ENCODE measurements at places on chromosomes 2 and 18. TPM values are rescaled to one million over a fixed set of nuclear protein-coding genes. Genes with fewer than 3 reads are reported as not detected.
A peak's percentile ranks its signal among the peaks of the same experiment; 100 is the strongest.

DNA sequence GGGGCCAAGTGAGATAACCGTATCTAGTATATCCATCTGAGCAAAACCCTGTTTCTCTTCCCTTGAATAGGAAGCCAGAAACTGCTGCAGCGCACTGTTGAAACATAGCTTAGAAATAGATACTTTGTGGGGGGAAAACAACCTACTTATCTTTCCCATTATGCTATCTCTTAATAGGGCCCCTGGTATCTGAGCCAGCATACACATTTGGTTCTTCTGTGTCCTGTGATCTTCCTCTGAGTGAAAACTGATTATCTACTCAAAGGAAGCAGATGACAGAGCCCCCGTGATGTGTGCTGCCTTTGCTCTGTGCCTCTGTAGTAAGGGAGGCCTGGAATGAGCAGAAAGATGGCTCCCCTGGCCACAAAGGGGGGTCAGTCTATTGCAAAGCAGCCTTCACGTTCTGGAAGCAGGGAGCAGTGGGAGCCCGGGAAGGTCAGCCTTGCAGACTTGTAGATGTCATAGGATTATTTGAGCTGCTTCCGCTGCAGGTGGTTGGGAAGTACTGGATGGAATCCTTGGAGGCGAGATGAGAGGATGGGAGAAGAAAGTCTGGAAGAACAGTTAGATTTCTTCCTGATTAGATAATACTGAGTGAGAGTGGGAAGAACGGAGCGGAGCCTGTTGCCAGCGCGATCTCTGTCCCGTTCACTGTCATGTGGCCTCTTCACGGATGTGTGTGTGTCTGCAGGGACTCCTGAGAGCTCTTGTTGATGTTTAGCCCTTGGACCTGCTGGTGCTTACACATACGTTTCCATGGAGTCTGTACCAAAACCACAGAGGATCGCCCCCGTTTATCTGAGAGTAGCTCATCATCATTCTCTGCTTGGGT, 150.1 kb downstream of the AGAP1 start:
- DNase-seq, result no peak

Gene ARID5A
- 70.5 TPM for total RNA-seq

- no peak for DNase-seq
Measured at GRCh38 chr2:81355436-81355835, 1050.9 kb upstream of the LRRTM1 start.

DNA sequence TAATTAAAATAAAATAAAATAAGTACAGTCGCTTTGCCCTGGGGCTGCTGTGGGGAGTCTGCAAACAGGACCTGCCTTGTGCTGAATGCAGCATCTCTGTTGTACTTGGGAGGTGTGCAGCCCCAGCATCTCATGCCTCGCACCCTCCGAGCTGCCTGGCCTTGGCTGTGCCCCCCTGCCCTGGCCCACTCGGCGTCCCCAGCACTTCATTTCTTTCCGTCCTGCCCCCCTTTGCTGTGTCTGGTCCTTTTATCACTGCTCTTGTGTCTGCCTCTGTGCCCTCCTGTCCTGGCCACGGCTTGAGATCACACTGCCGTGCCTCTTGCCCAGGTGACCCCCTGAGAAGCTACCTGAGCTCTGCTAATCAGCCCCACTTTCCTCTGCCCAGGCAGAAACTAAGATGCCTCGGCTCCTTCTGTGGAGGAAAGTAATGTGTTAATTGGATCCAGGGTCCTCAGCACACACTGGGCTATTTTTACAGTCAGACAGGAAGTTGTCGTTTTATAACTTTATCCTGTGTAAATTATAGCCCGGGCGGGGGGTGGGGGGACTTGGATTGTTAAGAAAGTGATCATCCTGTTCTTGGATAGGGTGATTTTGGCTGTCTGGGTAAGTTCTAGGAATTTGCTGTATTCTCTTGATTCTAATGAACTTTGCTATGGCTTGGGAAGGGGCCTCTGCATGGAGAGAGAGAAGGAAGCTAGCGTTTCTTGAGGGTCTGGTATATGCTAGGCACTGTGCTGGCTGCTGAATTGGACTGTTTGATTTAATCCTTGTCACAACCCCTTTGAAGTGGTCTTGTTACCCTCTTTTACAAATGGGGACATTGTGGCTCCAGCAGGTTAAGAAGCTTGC, 69.4 kb downstream of the AGAP1 start:
- no peak for DNase-seq

Gene SPATA3
- 0.44 TPM for total RNA-seq

Gene DGUOK
- 75.4 TPM for total RNA-seq

Gene RALB
- total RNA-seq, result 36.7 TPM

Gene L3MBTL4
- 0.05 TPM for total RNA-seq

Gene BUB1
- total RNA-seq, result 126 TPM

- no peak for DNase-seq
Measured at GRCh38 chr2:109208071-109208950, 79.3 kb downstream of the SH3RF3 start.

DNA sequence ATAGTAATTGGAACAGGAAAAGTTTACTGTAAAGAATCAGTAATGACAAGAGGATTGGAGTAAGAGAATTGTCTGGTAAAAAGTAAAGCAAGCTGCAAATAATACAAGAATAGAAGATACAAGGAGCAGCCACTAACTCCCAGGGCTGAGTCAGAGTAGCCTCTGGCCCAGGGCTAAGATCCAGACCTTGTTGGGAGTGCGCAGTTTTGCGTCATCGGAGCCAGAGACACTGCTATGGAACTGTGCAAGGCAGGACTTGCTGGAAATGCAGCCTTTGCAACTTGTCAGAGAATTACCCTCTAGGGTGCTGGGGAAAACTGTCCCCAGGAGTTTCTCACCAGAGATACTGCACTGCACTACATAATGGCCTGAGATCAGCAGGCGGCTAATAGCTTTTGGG, 135.2 kb downstream of the NYAP2 start:
- DNase-seq, result no peak

Gene PMAIP1
- total RNA-seq, result 64.7 TPM

GRCh38 chr2:238387332-238387731, 39.4 kb upstream of the ASB1 start:
- no peak for DNase-seq

Gene RBM44
- total RNA-seq, result 0.42 TPM

DNA sequence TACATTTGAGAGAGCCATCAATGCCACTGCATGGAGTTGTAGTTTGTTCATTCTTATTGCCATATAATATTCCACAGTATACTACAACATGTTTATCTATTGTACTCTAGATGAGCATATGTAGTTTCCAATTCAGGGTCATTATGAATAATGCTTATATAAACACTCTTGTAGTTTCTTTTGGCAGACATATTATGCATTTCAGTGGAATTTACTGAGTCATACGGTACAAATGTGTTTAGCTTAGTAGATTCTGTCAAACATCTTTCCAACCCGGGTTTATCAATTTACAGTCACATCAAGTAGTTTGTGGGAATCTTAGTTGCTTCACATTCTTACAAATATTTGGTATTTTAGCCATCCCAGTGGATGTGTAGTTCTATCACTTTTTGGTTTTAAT, 161.1 kb downstream of the KCNH7 start:
- DNase-seq, result no peak

Gene TMEM17
- 0.26 TPM for total RNA-seq

- no peak for DNase-seq
Measured at GRCh38 chr2:42424033-42424432, 63.0 kb upstream of the COX7A2L start.

Gene CDH2
- total RNA-seq, result not detected

DNA sequence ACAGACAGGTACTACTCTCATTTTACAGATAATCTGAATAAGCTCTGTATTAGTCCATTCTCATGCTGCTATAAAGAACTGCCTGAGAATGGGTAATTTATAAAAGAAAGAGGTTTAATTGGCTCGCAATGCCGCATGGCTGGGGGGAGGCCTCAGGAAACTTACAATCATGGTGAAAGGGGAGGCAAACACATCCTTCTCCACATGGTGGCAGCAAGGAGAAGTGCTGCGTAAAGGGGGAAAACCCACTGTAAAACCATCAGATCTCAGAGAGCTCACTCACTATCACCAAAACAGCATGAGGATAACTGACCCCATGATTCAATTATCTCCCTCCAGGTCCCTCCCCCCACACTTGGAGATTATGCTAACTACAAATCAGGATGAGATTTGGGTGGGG, 254.4 kb downstream of the KCNE4 start:
- no peak for DNase-seq

DNA sequence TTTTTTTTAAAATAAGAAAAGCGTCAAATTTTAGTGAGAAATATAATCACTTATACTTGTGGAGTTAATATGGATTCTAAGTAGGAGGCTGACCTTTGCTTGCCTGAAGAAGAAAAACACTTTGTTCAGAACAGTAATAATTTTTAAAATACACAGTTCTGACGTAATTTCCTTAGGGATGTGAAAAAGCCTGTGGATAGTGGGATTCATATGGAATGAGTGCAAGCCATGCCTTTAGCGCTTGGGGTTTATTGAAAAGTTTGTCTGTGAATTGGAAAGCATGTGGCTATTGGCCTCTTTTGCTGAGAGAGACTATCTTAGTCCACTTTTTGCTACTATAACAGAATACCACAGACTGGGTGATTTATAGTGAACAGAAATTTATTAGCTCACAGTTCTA, 151.3 kb downstream of the CCDC85A start:
- DNase-seq, result no peak

Gene ELOA2
- total RNA-seq, result not detected

Gene PRSS56
- not detected for total RNA-seq

GRCh38 chr2:201357221-201357620, at the start of gene FLACC1:
Gene FLACC1, minus strand, starts transcription at chr2:201357345. Its CDS starts 5,941 bp downstream, at chr2:201351404.
- no peak for DNase-seq

- no peak for DNase-seq
Measured at GRCh38 chr2:10185046-10185445, 62.5 kb downstream of the RRM2 start.

DNA sequence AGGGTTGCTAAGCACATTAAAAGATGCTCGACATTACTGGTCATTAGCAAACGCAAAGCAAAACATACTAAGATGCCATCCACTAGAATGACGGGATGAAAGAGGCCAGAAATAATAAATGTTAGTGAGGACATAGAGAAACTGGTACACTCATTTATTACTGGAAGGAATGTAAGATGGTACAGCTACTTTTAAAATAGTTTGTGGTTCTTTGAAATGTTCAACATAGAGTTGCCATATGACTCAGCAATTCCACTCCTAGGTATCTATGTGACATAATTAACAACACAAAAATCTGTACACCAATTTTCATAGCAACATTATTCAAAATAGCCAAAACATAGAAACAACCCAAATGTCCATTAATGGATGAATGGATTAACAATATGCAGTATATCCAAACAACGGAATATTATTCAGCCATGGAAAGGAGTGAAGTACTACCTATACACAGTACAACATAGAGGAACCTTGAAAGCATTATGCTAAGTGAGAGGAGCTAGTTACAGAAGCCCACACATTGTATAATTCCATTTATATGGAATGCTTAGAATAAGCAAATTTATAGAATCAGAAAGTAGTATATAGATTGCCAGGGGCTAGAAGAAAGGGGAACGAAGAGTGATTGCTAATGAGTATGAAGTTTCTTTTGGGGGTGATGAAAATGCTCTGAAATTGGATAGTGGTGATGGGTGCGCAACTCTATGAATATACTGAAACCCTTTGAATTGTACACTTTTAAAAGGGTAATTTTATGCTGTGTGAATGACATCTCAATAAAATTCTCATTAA, 61.9 kb upstream of the IL1R1 start:
- DNase-seq, result no peak

- no peak for DNase-seq
Measured at GRCh38 chr2:166831930-166832329, 56.4 kb upstream of the XIRP2 start.

DNA sequence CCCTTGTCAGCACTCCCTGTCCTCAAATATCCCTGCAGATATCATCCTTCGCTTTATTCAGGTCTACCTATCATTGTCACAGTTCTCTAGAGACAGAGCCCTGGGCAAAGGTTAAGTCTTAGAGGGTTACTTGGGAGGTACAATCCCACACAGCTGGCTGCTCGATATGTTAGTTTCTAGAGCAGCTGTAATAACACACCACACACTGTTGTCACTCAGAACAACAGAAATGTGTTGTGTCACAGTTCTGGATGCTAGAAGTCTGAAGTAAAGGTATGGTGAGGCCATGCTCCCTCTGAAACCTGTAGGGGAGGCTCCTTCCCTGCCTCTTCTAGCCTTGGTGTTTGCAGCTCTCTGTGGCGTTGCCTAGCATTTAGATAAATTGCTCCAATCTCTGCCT, 9.9 kb upstream of the RAPGEF4 start:
- no peak for DNase-seq

DNA sequence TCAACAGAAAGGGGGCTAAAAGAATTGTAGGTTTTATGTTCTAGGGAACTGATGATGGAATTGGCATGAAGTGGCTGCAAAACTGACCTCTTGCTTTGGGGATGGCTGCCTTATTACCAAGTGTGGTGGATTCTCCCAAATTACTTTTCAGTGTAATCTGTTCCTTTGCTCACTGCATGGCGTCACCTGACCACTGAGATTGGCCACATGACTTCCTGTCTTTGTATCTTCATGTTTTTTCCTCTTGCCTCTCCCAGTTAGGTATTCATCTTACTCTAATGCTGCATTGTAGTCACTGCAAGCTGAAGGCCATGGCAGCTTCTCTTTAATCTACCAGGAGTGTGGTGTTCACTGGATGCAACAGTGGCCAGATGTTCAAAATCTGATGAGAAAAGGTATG, 257.7 kb upstream of the TNP1 start:
- DNase-seq, result no peak

- no peak for DNase-seq
Measured at GRCh38 chr2:63975437-63976124, 43.6 kb downstream of the VPS54 start.

GRCh38 chr2:12318427-12319057, 398.2 kb upstream of the TRIB2 start:
- no peak for DNase-seq

GRCh38 chr2:212465456-212465855, 73.1 kb downstream of the ERBB4 start:
- no peak for DNase-seq

GRCh38 chr2:33215299-33215698, 261.1 kb upstream of the RASGRP3 start:
- no peak for DNase-seq

Gene FTCDNL1
- 2.8 TPM for total RNA-seq

Gene FSHR
- total RNA-seq, result not detected

DNA sequence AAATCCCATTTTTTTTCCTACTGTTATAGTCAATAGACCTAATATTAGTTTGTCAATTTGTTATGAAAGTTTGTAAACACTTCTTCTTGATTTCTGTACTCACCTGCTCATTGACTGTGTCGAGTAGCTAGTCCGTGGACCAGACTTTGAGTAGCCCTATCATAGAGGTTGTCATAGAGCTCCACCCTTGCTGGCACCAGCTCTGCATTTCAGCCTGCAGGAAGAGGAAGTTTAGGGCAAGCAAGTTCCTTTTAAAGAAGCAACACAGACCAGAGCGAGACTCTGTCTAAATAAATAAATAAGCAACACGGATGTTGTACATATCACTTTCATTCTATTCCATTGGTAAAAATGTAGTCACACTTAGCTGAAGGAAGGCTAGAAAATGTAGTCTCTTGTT, 74.0 kb downstream of the MCFD2 start:
- DNase-seq, result no peak

GRCh38 chr2:109176928-109177327, 47.9 kb downstream of the SH3RF3 start:
- no peak for DNase-seq

- DNase-seq, result no peak
Measured at GRCh38 chr2:160878618-160879017, 281.6 kb upstream of the TANK start.

- DNase-seq, result peak; percentile 45
Measured at GRCh38 chr2:236711440-236711839, 141.8 kb downstream of the ACKR3 start.

Measured in activated CD8-positive, alpha-beta memory T cell treated with anti-CD3 and anti-CD28 coated beads, Interleukin-2, amount 10 ng/mL, durations not matched to agents 7 days and 5 days (primary cell).